ENCODE measurements at places on chromosomes 4 and X. TPM values are rescaled to one million over a fixed set of nuclear protein-coding genes. Genes with fewer than 3 reads are reported as not detected.

The PAGE5 gene
- not detected for total RNA-seq

The FHIP1A gene
- total RNA-seq: 0.29 TPM

The BGN gene
- 10.5 TPM for total RNA-seq

The NUDT11 gene
- total RNA-seq: 10.3 TPM
